Activated CD4-positive, alpha-beta memory T cell treated with anti-CD3 and anti-CD28 coated beads for 36 hours (primary cell): ENCODE measurements at places on chromosomes 3 and 15.
A peak's percentile ranks its signal among the peaks of the same experiment; 100 is the strongest.

- DNase-seq: no peak
Measured at GRCh38 chr3:175590745-175591144, 731.6 kb downstream of the NAALADL2 start.

DNA sequence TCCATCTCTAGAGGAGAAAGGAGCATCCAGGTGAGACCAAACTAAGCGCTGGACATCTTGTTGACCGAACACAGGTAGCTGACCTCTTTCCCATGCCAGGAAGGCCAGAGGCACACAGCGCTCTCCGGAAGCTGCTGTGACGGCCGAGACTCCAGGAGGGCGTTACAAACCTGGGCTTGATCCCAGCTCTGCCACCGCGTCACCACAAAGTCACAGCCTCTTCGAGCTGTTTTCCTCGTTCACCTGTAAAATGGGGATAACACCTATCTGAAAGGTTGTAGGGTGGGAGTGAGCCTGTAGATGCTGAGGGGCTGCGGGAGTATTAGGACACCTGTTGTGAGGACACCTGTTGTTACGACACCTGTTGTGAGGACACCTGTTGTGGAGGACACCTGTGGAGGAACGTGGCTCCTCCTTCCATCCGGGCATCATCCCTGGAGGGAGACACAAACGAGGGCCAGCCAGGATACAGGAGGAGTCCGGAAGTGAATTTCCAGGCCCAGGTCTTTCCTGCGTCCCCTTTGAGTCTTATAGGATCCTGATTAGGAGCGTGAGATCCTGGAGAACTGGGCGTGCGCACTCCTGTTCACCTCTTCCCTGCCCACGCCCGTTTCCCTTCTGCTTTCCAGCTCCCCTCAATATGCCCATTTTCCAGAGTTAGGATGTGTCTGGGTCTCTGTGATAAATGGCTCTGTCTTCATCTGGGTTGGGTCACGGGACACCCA is 2.3 kb upstream of the MUC4 start:
- DNase-seq: no peak

- DNase-seq: no peak
Measured at GRCh38 chr3:36476286-36476942, 96.1 kb downstream of the STAC start.

GRCh38 chr3:148149556-148149955 is 548.1 kb upstream of the AGTR1 start:
- DNase-seq: no peak

DNA sequence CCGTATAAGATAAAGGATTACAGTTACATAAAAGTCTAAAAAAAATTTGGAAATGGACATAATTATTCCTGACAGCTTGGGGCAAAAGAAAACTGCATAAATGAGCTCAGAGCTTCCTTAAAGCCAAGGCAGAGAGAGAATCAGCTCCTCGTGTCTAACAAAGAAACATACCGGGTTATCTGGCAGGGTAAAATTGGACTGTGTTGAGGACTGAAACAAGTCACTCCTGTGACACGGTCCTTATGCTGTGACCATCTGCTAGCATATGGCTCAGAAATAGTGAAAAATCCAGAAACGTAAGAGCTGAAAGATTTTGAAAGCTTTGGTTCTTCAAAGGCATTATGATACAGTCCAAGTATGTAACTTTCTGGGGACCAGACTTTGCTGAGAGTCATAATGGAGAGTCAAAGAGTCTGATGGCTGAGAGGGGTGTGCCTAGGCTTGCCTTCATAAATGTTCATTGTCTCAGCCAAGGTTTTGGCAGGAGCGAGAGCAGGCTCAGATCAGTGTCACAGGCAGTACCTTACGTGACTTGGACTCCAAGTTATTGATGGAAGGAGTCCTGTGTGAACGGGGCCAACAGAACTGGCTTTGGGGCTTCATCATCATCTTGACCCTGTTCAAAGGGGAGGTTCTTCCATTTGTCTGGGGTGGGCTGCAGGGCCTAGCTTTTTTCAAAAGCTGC is 12.5 kb downstream of the MAP6D1 start:
- DNase-seq: no peak

- DNase-seq: no peak
Measured at GRCh38 chr3:21894459-21895340, 143.7 kb upstream of the ZNF385D start.

- DNase-seq: no peak
Measured at GRCh38 chr3:174336784-174337183, 522.4 kb upstream of the NAALADL2 start.

DNA sequence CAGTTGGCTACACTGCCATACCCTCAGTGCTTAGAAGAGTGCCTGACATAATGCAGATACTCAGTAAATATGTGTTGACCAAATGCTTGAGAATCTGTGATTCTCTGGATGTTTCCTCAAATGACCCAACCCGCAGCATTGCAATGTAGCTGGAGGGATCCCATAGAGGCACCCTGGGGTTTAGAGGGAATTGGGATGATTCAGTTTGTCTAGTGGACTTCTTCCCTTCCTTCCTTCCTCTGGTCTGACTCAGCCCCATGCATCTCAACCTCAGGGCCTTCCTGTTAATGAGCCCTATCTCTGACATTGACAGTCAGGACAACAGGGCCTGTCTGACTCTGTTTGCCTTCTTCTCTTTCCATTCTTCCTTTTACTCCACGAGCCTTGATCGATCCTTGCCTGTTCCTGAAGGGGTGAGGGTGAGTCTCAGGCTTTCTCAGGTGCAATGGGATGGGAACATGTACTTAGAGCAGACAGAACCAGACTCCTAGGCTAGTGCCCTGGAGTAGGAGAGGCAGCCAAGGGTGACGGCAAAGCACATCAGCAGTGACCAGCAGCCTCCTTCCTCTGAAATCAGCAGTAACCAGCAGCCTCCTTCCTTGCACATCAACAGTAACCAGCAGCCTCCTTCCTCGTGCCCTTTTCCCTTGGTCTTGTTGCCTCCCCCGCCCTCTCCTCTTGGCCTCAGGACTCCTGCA is 78.2 kb downstream of the DGKG start:
- DNase-seq: no peak

DNA sequence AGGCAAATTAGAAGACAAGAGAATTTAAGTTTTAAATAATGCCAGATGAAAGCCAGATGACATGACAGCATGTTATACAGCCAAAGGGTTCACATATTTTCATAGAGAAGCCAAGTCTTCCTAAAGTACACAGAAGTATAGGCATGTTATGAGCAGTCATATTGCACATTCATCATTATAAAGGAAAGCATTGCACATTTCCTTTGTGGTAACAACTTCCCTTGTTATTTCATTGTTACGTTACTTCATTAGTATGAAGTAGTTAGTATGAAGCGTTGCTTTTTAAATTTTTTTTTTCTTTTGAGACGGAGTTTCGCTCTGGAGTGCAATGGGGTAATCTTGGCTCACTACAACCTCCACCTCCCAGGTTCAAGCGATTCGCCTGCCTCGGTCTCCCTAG is 4.6 kb upstream of the ABCC5 start:
- no peak for DNase-seq

GRCh38 chr3:172066880-172067796 is 27.8 kb downstream of the FNDC3B start:
- DNase-seq: no peak

DNA sequence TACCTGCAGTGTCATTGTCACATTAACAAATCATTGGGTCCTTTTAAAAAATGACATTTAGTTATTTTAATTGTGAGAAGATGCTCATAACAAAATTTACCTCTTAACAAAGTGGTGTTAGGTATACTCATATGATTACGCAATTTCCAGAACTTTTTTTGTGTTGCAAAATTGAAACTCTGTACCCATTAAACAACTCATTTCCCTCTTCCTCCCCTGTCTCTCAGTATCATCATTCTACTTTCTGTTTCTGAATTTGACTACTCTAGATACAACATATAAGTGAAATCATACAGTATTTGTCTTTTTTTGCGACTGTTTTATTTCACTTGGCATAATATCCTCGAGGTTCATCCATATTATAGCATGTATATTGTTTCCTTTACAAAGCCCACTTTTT is 58.7 kb upstream of the CHST2 start:
- no peak for DNase-seq

DNA sequence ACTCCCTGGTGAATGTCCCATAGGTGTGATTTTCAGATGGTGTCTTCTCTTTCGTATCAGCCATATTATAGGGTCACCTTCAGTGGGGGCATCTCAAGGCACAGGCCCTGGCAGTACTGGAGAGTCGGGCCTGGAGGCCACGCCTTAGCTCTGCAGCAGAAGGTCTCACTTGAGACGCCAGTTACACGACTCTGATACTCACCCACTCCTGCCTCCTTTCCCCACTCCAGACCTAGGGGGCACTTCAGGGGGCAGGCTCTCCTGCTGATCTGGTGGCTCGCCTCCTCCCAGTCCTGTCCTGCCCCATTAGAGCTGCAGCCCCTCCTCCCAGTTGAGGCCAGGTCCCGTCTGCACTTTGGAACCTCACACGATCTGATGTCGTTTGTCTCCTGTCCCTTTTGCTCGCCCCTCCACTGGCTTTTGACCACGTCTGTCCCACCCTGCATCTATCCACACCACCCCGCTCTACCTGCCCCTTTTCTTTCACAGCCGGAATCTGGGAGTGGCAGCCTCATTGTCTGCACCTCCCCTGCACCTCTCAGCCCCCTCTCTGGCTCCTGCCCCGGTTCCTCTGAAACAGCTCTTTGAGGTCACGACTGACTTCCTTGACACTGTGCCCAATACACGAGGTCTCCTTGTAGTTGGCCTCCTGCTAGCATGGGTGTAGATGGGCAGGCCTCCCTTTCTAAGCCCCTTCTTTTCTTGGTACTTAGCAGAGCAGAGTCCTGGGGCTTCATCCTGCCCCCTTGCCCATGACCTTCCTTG is 181.9 kb downstream of the NSMCE3 start:
- no peak for DNase-seq

- DNase-seq: no peak
Measured at GRCh38 chr3:23481616-23482278, 278.6 kb downstream of the UBE2E2 start.

DNA sequence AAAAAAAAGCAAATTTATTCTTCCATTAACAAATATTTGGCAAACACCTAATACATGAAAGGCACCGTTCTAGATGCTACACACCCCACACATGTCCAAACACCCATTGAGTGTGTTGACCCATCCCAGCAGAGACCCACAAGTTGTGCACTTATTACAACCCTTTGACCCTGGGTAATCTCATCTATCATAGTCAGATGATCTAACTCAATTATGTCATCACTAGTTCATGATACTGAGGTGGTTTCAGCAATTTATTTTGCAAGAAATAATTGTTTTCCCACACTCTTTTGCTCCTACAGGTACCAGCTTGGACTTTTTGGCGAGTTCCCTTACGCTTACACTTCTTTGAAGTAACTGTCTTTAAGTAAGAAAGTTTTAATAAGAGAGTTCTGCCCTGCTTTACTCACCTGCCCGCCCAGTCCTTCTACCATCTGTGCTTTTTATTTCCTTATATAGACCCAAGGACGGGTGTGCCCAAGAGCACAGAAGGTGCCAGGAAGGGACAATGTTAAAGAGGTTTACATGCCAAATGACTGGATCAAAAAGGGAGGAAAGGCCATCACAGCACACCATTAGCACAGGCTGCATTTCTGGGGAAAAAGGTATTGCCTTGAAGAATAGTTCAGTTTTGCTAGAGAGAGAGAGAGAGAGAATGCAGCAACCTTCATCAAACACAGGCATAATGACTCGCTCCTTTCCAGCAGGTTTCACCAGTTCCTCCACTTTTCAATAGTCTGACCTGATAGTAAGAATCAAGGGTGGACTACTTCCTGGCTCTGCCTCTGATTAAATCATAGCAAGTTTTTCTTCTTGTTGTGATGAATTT is 54.5 kb upstream of the ATP11B start:
- DNase-seq: no peak

- DNase-seq: peak; percentile 41
Measured at GRCh38 chr3:156519758-156520162, 35.2 kb downstream of the SSR3 start.

DNA sequence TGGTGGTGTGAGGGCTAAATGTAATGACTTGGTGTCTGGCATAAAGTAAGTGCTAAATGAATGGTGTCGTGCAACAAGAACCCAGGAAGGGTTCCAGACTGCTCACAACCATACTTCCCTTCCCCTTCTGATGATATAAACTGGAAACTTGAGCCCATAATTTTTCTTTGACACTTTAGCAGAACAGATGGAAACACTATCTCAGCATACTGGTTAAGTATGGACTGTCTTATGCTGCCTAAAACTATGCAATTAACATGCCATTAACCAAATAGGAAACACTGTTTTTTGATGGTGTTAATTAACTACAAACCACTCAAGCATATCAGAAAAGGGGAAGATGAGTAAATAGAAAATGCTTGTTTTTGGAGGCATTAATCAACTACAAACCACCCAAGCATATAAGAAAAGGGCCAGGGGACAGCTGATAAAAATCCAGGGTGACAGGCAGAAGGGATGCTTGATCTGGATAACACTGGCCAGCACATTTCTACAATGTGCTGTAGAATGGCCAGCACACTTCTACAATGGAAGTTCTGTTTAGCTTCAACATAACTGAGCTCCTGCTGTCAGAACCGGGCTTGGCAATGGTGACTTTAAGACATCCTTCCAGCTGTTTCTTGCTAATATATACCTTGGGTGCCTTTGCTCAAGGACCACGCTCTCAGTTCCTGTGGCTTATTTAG is 85.5 kb upstream of the FAM3D start:
- DNase-seq: no peak

GRCh38 chr15:58710701-58711100 is 38.8 kb downstream of the ADAM10 start:
- no peak for DNase-seq

DNA sequence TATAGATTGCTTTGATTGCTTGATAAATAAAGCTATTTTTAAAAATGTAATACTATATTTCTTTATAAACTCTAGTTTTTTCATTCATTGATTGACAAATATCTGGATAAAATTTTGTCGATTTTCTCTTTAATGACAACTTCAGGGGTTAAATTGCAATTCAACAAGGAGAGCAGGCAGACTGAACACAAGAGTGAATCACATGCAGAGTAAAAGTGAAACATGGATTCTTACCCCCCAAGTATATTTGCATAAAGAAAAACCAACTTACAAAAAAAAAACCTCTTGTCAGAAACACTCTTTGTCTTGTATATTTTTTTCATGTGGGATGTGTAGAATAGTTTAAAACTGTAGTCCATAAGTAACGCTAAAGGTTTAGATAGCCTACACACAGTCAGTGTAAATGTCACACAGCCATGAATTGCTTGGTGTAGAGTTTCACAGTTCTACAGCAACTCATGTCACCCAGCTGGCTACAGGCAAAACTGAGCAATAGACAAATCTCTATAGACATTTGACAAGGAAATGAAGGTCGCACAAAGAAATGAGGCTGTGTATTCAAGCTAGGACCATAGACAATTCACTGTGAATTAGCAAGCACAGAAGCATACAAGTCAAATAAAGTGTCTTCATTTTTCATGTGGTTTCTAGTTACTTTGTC is 141.6 kb downstream of the THRB start:
- DNase-seq: no peak

- no peak for DNase-seq
Measured at GRCh38 chr3:144491333-144491732, 519.7 kb downstream of the DIPK2A start.
